ENCODE measurements at places on chromosomes 2 and 18.
A peak's percentile ranks its signal among the peaks of the same experiment; 100 is the strongest.

GRCh38 chr2:119472749-119473148 is 41.1 kb downstream of the TMEM37 start:
- DNase-seq: no peak

DNA sequence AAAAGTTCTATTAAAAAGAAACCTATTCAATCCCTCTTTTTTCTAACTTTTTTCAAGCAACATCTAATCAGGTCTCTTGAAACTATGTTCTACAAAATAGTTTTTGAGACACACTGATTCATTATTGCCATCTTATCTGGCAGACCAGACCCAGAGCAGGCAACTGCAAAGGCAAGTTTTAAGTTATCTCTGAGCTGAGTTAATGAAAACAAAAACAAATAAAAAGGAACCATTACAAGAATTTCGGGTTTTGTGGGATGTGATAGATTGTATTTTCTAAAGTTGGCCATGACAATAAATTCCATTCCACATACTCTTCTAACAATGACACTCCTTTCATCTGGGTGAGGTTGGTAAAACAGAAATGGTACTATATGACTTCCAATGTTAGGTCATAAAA is 15.2 kb upstream of the TWSG1 start:
- DNase-seq: no peak

- peak; percentile 62 for DNase-seq
Measured at GRCh38 chr2:46518861-46519260, 39.5 kb downstream of the TMEM247 start.

DNA sequence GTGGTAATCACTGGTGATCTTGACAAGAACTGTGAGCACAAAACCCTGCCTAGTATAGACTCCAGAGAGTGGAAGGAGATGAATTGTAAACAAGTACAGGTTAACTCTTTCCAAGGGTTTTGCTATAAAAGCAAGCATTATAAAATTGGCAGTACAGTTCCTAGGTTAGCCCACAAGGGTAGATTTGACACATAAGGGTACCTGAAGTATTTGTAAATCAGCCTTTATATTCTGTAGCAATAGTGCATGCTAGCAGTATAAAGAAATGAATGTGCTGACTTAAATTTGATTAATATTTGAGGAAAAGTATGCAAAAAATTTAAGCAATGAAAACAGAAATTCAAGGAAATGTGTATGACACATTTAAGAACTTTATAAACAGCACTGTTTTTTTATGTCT is 42.4 kb downstream of the SP3 start:
- DNase-seq: no peak

- no peak for DNase-seq
Measured at GRCh38 chr18:78448106-78448505, 531.5 kb upstream of the SALL3 start.

GRCh38 chr2:156434461-156435291 is 1.5 kb upstream of the GPD2 start:
- DNase-seq: peak; percentile 19

DNA sequence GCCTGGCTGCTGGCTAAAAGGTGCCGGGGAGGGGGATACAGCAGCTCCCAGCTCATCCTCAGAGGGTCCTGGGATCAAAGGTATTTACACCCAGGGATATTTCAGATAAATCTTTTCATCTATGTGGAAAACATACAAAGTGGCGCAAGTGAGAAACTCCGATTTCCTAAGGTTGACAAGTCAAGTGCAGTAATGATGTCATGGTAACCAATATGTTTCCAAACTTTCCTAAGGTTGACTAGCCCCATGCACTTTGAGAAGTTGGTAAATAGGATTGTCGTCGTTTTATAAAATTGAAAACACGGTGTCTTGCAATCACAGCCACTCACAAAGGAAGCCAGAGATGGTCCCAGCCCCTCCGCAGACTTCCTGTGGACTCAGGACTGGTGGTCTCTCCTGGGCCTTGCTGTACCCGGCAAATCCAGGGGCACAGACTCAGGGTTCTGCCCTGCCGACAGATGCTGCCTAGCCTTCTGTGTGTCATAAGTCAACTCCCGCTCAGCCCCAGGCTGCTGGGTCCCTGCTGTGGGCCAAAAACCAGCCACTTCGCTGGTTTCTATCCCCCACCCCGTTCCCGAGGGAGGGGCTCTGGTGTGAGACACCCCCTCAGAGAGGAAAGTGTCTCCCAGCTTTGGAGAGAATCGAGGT is 111.2 kb upstream of the PPP1CB start:
- no peak for DNase-seq

- DNase-seq: no peak
Measured at GRCh38 chr2:177474998-177475397, 82.4 kb downstream of the AGPS start.

- no peak for DNase-seq
Measured at GRCh38 chr2:239522002-239522739, 121.4 kb upstream of the HDAC4 start.

- DNase-seq: no peak
Measured at GRCh38 chr2:170701011-170701410, 14.1 kb upstream of the SP5 start.

GRCh38 chr18:80201739-80202138 is 45.6 kb downstream of the PARD6G start:
- no peak for DNase-seq

DNA sequence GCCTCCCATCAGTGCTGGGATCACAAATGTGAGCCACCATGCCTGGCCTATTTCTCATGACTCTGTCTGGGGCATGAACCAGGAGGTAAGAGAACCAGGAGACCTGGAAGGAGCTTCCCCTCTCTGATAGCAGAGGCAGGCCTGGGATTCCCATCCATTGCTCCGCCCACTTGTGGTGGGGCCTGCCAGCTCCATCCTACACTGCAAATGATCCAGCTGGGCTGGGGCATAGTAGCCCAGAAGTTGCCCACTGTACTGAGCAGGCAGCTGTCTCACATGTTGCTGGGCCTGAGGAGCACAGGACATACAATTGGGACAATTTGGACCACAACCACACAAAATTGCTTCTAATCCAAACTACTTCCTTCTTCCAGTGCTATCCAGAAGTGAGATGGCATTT is 91.0 kb downstream of the MARCHF4 start:
- DNase-seq: no peak

DNA sequence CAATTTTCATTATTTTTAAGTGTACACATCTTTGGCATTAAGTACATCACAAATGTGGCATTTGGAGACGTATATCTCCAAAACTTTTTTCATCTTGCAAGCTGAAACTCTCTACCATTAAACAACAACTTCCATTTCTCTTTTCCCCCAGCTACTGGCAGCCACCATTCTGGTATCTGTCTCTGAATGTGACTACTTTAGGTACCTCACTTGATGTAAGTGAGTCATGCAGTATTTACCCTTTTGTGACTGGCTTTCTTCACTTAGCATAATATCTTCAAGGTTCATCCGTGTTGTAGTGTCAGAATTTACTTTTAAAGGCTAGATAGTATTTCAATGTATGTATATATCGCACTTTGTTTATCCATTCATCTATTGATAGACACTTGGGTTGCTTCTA is 17.0 kb downstream of the BABAM2 start:
- DNase-seq: no peak

GRCh38 chr18:52140986-52141385 is 199.0 kb upstream of the DCC start:
- DNase-seq: no peak

DNA sequence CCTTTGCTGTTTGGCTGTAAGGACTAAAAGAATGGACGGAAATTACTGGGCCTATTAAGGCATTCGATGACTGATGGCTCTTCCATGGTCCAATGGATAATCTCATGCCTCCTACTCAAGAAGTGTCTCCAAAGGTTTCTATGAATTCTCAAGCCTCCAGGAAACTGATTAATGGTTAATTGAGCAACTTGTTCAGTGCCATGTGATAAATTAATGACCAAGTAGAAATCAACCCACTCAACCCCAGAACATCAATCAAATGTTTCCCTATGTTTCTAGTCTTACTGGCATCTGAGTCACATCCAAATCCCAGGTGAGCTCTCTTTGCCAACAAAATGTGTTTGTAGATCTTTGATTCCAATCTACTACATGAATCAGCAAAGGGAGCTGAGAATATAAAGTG is 103.6 kb downstream of the NXPH2 start:
- no peak for DNase-seq

DNA sequence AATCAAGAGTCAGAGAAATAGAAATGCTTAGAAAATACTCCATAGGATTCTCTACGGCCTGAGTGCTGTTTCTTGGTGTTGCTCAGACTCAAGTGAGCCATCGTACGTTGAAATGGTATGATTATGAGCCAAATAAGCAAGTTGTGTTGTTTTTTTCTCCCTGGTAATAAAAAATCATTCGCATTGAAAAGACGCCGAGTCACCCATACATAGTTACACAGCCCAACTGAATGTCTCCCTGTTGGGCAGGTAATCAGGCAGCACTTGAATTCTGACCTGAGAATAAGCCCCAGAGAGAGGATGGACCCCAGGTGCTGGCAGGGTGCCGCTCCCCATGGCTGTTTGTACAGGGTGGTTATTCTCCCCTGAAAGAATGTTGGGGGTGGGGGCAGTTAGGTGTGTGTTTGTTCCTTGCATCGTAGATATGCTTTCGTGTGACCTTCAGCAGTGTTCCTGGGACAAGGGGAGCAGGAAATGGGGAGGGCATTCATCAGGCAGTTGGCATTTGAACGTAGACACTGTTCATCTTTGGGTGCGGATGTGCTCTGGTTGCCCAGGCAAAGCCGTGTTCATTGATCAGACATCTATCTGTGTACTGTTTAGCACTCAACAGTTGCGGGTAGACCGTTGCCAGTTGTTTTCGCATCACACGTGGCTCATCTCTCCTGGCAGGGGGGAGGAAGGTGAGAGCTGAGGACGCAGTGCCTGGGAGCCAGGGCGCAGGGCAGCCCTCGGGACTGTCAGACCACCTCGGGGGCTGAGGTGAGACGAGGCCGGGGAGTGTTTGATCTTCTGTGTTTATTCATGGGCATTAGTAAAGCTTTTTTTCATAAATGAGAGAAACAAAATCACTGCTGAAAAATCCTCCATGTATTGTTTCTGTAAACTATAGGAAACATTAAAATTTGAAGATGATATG is 27.3 kb downstream of the MTCL1 start:
- no peak for DNase-seq

- no peak for DNase-seq
Measured at GRCh38 chr2:17756668-17757067, 2.7 kb downstream of the GEN1 start.

DNA sequence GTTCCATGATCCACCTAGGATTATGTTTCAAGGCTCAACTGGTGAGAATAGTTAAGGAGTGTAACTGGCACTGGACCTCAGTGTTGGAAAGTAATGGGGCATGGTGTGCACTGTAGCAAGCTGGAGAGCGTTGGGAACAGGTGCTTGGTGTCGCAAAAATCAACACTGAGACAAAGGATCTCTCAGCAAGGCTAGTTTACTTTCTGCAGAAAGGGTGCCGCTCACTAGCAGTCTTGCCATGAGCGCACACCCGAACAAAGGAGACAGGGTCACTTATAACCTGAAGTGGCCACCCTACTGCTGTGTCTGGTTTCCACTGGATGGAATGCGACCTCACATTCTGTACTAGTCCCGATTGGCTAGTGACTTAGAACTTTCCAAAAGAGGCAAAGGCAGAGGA is 133.2 kb downstream of the TMEM17 start:
- DNase-seq: no peak

- DNase-seq: no peak
Measured at GRCh38 chr2:144268036-144268678, 251.8 kb downstream of the ZEB2 start.

DNA sequence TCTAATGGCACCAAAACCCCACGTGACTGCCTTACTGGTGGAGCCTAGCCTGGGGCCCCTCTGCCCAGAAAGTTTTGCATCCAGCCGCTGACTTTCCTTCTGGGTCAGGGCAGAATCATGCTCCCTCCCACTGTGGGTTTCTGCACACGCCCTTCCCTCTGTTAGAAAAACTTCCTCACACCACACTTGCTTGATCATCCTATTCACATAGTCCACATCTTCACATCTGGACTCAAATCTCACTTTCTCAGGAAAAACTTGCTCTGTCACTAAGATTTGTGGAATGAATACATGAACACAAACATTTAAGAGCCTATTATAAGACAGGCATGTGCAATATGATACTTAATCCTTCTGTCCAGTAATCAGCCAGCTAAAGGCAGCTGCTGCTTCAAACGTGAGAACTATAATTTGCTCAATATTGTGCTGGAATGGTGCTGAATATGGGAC is 274.7 kb downstream of the RND3 start:
- peak; percentile 33 for DNase-seq

DNA sequence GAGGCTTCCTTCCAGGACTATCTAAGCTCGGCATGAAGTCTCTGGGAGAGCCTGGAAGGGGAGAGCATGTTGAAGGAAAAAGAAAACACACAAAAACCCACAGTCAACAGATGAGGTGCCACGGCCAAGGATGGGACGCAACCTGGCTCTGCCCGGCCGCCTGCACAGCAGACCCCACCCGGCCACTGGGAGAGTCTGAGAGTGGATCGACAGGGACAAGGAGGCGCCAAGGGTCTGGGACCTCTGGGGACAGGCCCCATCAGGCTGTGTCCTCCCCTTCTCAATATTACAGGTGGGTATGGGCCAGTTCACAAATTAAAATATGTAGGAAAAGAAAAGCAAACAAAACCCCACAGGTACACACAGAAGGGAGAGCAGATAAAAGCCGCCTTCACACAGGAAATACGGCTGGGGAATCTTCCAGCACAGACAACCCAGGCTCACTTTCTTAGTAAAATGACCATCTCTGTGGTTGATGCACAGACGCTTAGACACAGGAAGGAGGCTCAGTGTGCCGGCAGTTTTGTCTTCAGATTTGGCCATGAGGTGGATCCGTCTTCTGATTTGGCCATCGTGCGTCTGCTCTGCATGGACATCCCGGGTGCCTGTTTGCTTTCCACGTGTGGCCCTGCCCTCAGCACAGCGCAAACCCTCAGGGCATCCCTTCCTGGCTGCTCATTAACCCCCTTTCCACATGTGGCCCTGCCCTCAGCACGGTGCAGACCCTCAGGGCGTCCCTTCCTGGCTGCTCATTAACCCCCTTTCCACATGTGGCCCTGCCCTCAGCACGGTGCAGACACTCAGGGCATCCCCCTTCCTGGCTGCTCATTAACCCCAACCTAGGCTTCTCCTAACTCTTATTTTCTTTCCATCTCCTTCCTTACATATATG is 138.4 kb downstream of the EIPR1 start:
- DNase-seq: no peak

GRCh38 chr18:35024965-35025364 is 16.2 kb upstream of the MAPRE2 start:
- DNase-seq: peak; percentile 93

- no peak for DNase-seq
Measured at GRCh38 chr18:76376668-76377358, 118.2 kb downstream of the ZNF516 start.

DNA sequence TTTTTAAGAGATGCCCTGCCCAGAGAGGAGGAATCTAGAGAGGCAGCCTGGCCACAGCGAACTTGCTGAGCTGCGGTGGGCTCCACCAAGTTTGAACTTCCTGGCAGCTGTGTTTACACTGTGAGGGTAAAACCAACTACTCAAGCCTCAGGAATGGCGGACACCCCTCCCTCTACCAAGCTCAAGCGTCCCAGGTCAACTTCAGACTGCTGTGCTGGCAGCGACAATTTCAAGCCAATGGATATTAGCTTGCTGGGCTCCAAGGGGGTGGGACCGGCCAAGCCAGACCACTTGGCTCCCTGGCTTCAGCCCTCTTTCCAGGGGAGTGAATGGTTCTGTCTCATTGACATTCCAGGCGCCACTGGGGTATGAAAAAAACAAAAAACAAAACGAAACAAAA is 289.4 kb downstream of the KCNS3 start:
- DNase-seq: no peak

GRCh38 chr2:114610677-114611076 is 168.2 kb downstream of the DPP10 start:
- no peak for DNase-seq
